ENCODE measurements at places on chromosomes 2 and 18. TPM values are rescaled to one million over a fixed set of nuclear protein-coding genes. Genes with fewer than 3 reads are reported as not detected.
A peak's percentile ranks its signal among the peaks of the same experiment; 100 is the strongest.

Gene MARCO
- total RNA-seq: not detected

Gene ALK
- not detected for total RNA-seq

DNA sequence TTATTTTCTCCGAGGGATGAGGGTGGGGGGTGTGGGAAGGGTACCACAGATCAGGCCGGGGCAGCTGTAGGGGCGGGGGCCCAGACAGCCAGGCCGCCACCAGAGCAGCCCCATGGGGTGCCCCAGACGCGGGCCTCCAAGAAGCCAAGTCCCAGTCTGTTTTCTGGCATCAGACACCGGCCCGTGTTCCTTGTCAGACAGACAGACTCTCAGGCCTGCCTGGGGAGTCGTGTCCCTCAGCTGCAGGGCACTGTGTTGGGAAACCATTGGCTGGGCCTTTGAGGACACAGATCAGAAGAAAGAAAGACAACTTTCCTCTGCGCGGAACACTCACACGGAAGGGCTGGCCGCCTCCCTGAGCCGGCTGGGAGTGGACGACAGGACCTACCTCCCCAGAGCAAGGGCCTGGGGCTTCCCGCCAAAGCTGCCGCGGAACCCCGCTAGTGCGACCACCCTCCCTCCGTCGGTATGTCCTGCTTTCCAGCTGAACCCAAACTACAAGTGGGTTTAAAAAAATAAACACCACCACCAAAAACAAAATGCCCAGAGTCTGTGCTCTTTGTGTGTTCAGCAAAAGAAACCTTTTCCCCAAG lies 88.0 kb downstream of the SMAD7 start:
- peaks cover 6% of the 10 kb centered on the region for H3K4me1 ChIP-seq
- no peak overlapping the region for H3K4me3 ChIP-seq
- H3K27me3 ChIP-seq: no peaks in the 10 kb centered on the region
- H3K27ac ChIP-seq: no peak overlapping the region

GRCh38 chr2:1752751-1753150 lies 8.4 kb upstream of the PXDN start:
- H3K4me3 ChIP-seq: no peak overlapping the region
- H3K27ac ChIP-seq: no peak overlapping the region
- DNase-seq: no peak

- no peak overlapping the region for H3K4me3 ChIP-seq
- no peaks in the 10 kb centered on the region for H3K4me1 ChIP-seq
- no peaks in the 10 kb centered on the region for H3K36me3 ChIP-seq
- H3K27me3 ChIP-seq: no peaks in the 10 kb centered on the region
- no peak for DNase-seq
Observed at GRCh38 chr2:3299130-3299529, 78.5 kb downstream of the EIPR1 start.

- H3K4me3 ChIP-seq: no peak overlapping the region
- H3K36me3 ChIP-seq: no peaks in the 10 kb centered on the region
- no peak overlapping the region for H3K27ac ChIP-seq
- peaks cover 10% of the 10 kb centered on the region for H3K27me3 ChIP-seq
Observed at GRCh38 chr2:173305303-173305702, 49.4 kb upstream of the CDCA7 start.

DNA sequence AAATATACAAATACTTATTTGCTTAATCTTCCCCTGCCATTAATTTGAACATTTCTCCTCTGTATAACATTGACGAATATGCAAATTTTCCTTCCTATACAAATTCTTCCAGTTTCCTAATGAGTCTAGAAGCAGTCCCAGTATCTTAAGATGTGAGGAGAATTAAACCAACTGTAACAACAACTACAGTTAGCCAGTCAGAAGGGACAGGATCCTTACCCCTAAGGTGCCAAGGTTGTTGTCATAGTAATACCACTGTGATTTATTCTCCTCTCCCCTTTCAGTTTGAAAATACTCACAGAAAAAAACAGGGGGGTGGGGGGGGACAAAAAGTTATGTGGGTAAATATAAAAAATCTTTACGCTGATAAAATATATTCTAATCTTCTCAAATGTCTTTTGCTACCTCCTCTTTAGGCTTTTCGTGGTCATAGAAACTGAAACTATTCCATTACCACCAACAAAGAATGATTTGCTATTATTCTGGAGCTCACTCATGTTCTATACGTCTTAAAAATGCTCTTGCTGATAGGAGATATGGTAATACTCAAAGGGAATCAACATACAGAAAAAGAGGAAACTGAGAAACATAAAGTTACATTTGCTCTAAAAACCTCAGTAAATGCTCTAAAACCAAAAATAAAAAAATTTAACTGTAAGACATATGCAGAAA lies 107.6 kb downstream of the MEMO1 start:
- peaks cover 11% of the 10 kb centered on the region for H3K36me3 ChIP-seq
- DNase-seq: no peak
- no peak overlapping the region for H3K27ac ChIP-seq
- no peaks in the 10 kb centered on the region for H3K4me1 ChIP-seq
- H3K4me3 ChIP-seq: no peak overlapping the region

- no peaks in the 10 kb centered on the region for H3K27me3 ChIP-seq
- no peak overlapping the region for H3K4me3 ChIP-seq
- H3K4me1 ChIP-seq: peaks cover 5% of the 10 kb centered on the region
- H3K27ac ChIP-seq: no peak overlapping the region
- peak; percentile 41 for DNase-seq
- no peaks in the 10 kb centered on the region for H3K36me3 ChIP-seq
Observed at GRCh38 chr2:64538764-64539433, 14.8 kb downstream of the AFTPH start.

- peaks cover 1% of the 10 kb centered on the region for H3K4me1 ChIP-seq
- H3K36me3 ChIP-seq: no peaks in the 10 kb centered on the region
- no peaks in the 10 kb centered on the region for H3K27me3 ChIP-seq
- DNase-seq: peak; percentile 86
- H3K27ac ChIP-seq: no peak overlapping the region
Observed at GRCh38 chr2:112726487-112727190, 5.8 kb downstream of the NT5DC4 start.

- no peaks in the 10 kb centered on the region for H3K4me1 ChIP-seq
- no peak overlapping the region for H3K4me3 ChIP-seq
- H3K27me3 ChIP-seq: peaks cover 8% of the 10 kb centered on the region
Observed at GRCh38 chr2:99067871-99068625, 73.5 kb upstream of the C2orf15 start.

GRCh38 chr2:71601136-71602114 lies 148.1 kb downstream of the DYSF start:
- H3K27ac ChIP-seq: no peak overlapping the region
- H3K36me3 ChIP-seq: no peaks in the 10 kb centered on the region
- H3K4me3 ChIP-seq: no peak overlapping the region
- no peak for DNase-seq

- no peaks in the 10 kb centered on the region for H3K27me3 ChIP-seq
- no peak overlapping the region for H3K27ac ChIP-seq
- peak overlapping the region; percentile 5 for H3K4me3 ChIP-seq
Observed at GRCh38 chr18:45724601-45725000, 620 bp downstream of the SLC14A1 start.

- peaks cover 49% of the 10 kb centered on the region for H3K36me3 ChIP-seq
- H3K4me3 ChIP-seq: no peak overlapping the region
- no peaks in the 10 kb centered on the region for H3K27me3 ChIP-seq
- no peak for DNase-seq
- no peaks in the 10 kb centered on the region for H3K4me1 ChIP-seq
Observed at GRCh38 chr2:86492048-86492453, 50.9 kb downstream of the KDM3A start.

- H3K4me1 ChIP-seq: 0 out of 2 replicates have a peak, but pooled peaks cover under 1% of the 10 kb centered on the region
- H3K4me3 ChIP-seq: no peak overlapping the region
Observed at GRCh38 chr2:120626566-120626965, 109.1 kb upstream of the GLI2 start.
